ENCODE measurements at places on chromosomes 1 and 21. TPM values are rescaled to one million over a fixed set of nuclear protein-coding genes. Genes with fewer than 3 reads are reported as not detected.

PDE4DIP gene
- 9.1 TPM for total RNA-seq

LEFTY2 gene
- not detected for total RNA-seq

SVBP gene
- total RNA-seq = 43.3 TPM

PLA2G2A gene
- not detected for total RNA-seq

NPHS2 gene
- not detected for total RNA-seq

TMEM82 gene
- not detected for total RNA-seq

OR2M3 gene
- 0.04 TPM for total RNA-seq

SNX27 gene
- 17.0 TPM for total RNA-seq

FCRL6 gene
- total RNA-seq = not detected

LRRC71 gene
- total RNA-seq = not detected

- no peak for DNase-seq
Observed at GRCh38 chr1:51526248-51526647, 7.2 kb upstream of the EPS15 start.

- DNase-seq = no peak
Observed at GRCh38 chr1:247336390-247336789, 4.7 kb upstream of the ZNF496 start.

- DNase-seq = no peak
Observed at GRCh38 chr1:24540051-24540905, 15.6 kb upstream of the NCMAP start.

- DNase-seq = no peak
Observed at GRCh38 chr1:157176591-157177121, 38.5 kb upstream of the ETV3 start.

DNA sequence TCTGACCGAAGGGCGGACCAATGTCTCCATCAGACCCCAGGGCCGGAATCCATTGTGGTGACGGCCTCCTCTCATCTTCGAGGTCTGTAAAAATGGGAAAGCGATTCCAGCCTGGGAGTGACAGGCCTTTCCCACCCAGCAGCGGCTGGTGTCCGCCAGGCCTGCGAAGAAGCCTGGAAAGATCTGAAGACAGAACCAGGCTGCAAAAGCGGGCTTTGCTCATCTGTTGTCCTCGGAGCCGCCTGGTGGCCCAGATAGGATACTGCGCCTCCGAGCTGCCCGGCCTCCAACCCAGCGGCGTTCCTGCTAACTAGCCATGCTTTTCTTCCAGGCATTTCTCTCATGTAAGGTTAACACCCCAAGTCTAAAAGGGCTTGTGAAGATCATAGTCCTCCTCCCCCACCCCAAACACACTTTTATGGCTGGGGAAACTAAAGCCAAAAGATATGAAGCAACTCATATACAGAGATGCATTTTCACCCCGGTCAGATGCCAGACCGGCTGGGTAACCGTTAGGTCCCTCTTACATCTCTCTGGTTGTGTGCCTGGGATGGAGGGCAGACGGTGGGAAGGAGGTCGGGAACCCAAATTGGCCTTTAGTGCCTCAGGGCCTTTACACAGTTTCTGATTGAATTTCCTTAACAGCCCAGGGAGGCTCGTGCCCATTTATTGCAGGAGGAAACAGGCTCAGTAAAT lies 1.9 kb upstream of the DHRS3 start:
- peak; percentile 83 for DNase-seq

GRCh38 chr1:203147376-203147775 lies 19.9 kb downstream of the ADORA1 start:
- DNase-seq = no peak

GRCh38 chr1:41222496-41222895 lies 19.6 kb downstream of the SCMH1 start:
- no peak for DNase-seq

GRCh38 chr1:223737342-223737741 lies 25.0 kb downstream of the CAPN2 start:
- DNase-seq = no peak

DNA sequence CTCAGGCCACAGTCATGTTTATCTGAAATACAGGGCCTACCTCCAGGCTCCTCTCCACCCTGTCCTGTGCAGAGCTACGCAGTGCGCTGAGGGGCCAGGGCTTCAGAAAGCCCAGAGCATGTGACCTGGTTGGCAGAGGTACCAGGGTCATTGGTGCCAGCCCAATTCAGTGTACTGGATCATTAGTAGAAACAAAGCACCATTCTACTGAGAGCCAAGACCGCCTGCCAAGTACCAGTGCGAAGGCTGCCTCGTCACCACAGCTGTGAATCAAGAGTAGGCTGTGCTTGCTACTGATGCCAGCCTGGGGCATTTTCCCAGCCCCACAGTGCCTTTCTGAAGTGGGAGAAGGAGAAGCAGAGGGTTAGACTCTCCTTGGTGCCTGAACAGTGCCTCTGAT lies 59.8 kb downstream of the CAPN9 start:
- DNase-seq = no peak

DNA sequence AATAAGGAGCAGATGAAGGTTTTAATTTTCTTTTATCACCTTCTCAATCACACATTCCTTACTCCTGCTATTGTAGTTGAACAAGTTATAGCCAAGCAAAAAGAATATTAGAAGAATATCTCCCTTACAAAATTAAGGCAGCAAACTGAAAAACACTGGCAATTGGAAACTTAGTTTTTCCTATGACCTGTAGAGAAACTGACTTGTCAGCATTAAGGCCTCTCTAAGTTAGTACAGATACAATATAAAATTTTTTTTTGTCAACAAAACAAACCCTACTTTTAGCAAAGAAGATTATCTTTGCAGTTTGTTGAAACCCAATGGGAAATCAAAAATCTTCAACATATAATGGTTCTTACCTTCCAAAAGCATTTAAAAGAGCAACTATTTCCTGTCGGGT lies 61.3 kb downstream of the ERO1B start:
- no peak for DNase-seq

DNA sequence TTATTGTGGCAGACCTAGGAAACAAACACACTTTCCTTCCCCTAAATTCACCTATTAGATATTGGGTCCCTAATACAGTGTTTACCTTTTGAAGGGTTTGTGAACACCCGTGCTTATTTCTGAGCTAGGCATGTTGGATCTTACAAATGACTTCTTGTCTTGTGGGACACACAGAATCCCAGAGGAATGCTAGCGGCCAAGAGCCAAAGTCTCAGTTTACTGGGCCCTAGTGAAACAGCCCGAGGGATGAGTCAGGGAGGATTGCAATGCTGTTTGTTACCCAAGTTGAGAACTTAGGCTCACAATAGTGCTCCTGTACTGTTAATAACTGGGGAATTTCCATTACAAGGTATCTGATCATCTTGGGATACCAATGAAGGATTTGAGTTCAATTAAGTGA lies 100.1 kb upstream of the AKT3 start:
- peak; percentile 15 for DNase-seq

GRCh38 chr21:33301632-33302002 lies 23.2 kb upstream of the IFNAR1 start:
- DNase-seq = no peak

DNA sequence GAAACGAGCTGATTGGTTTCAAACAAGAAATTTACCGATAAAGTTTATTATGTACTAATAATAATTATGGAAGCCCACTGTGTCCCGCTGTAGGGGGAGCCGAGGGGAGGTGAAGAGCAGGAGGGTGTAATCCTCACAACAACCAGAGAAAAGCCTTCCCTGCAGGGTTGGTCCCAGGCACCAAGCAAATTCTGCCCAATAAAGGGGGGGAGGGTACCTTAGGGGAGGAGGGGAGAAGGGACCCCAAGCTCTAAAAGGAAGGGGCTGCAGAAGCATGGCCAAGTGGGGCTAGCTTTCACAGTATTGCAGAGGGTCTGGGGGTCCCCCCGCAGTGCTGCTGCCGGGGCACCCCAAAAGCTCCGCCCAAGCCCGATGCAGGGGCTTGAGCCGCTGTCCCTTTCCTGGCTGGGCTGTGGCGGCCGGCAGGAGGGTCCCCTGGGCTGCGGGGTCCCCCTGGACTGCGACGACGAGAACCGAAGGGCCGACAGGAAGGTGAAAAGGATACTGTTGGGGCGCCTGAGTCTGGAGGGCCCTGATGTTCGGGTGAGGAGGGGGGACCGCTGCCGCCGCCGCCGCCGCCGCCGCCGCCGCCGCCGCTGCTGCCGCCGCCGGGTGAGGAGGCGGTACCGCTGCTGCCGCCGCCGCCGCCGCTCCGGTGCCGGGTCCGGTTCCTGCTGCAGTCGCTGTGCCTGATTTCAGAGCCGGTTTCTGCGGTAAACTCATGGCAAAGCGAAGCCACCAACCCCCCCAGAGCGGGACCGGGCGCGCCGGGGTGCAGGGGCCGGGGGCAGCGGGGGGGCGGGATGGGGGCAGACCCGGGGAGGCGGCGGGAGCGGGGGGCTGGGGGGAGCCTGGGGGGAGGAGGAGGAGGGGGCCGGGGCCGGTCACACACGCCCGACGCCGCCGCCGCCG lies 771 bp downstream of the EIF4G3 start:
- DNase-seq = no peak

DNA sequence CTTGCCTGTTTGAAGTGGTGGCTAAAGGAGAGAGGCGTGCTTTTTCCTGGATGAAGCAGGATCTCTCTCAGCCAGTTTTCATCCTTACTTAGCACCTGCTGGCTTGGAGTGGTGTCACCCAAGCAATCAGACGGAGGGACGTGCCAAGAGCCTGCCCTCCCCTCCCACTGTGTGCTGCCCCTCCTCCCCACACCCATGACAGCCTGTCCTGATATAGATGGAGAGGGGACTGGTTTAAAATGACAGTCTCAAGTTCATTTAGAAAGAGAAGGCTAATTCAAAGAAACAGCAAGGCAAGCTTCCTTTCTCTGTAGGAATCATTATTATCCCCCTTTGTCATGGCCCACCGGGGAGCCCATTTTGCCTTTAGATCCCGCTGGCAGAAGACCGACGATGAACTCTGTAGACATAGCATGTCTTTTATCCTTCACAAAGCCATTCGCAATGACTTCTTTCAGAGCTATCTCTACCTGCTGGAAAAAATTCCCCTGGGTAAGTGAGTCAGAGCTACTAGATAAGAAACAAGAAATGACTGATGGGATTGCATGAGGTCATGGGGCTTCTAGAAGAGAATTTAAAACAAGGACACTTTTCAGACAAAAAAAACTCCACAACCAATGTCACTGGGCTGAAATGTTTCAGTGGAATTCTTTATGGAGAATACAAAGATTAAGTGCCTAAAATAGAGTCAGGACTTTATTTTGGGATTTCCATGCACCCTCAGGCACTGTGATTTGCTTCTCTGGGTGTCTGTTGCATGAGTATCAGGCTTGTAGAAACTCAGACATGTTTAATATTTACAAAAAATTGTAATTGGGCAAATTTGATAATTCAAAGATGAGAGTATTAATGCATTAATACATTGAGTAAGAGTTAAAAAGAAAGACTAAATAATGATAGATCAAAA lies at the start of gene NTMT2:
Gene NTMT2, plus strand, starts transcription at position 190 of the 907 bp plus-strand sequence. Its CDS starts 149 bp downstream, at position 339.
- DNase-seq = no peak

DNA sequence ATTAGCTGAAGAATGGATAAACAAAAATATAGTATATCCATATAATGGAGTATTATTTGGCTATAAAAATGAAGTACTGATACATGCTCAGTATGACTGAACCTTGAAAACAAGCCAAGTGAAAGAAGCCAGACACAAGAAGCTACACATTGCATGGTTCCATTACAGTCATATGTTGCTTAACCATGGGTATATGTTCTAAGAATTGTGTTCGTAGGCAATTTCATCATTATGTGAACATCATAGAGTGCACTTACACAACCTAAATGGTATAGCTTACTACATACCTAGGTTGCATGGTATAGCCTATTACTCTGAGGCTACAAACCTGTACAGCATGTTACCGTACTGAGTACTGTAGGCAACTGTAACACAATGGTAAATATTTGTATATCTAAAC lies 28.6 kb upstream of the FCAMR start:
- DNase-seq = no peak

DNA sequence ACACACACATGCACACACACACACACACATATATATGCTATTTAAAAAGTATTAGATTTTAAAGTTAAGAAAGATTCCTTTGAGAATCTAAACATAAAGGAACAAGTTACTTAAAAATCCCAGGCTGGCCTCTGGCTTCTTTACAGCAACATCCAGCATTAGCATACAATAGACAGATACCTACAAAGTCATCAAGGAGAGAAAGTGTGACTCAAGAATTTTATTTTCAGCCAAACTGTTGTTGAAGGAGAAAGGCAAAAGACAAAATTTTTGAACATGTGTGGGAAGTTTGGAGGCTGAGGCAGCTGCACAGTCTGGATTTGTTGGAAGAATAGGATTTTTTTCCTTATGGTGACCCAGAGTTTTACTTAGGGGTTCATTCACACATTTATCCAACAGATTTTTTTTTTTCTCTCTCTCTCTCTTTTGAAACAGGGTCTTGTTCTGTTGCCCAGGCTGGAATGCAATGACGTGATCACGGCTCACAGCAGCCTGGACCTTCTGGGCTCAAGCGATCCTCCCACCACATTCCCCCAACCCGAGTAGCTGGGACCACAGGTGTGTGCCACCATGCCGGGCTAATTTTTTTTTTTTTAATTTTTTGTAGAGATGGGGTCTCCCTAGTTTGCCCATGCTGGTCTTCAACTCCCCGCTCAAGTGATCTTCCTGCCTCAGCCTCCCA lies 24.0 kb upstream of the SPOCD1 start:
- no peak for DNase-seq

GRCh38 chr1:205449750-205450443 lies 5.9 kb downstream of the BLACAT1 start:
- DNase-seq = peak; percentile 70

DNA sequence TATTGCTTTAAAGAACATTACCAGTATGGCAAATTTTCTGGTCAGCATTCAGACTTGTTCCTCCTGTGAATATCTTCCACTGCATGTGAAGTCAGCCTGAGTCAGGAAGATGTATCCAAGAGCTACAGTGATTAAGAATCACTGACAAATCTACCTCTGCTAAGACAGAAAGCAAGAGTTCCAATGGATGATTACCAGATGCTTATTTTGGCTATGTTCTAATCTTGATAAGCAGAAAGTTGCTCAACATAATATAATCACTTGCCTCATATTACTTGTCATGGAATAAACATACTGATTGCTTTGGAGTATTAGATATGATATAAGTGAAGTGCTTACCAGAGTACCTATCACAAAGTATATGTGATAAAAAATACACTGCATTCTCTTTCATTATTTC lies 738.1 kb downstream of the ADGRL2 start:
- DNase-seq = no peak

- no peak for DNase-seq
Observed at GRCh38 chr1:216090556-216090955, 332.7 kb downstream of the USH2A start.

GRCh38 chr1:162168261-162168660 lies 98.8 kb downstream of the NOS1AP start:
- DNase-seq = no peak

DNA sequence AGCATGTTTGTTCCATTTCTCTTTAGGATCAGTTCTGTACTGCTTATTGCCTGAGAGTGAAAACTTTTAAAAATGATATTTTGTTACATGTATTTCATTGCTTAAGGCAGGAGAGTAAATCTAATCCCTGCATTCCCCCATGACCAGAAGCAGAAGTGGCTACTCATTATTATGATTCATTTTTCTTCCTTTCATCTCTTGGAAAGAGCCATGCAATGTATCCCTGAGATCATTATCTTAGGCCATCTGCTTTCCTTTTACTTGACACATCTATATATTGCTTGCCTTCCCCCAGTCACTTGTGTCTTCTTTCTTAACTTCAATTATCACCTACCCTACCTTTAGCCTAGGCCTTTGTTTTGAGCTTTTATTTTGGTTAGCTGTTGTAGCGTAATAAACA lies 430.4 kb upstream of the CHRM3 start:
- DNase-seq = no peak

Measured in H4 (cell line).